Stimulated activated CD4-positive, alpha-beta T cell treated with anti-CD3 and anti-CD28 coated beads, Interleukin-12 subunit alpha, Interleukin-12 subunit beta, amount 100 ng/mL, for 24 hours (primary cell): ENCODE measurements at places on chromosomes 3 and 15.

GRCh38 chr3:149004622-149005021 is 13.3 kb downstream of the GYG1 start:
- DNase-seq: no peak

GRCh38 chr15:75215107-75216004 is 13.7 kb downstream of the C15orf39 start:
- no peak for DNase-seq

- no peak for DNase-seq
Observed at GRCh38 chr3:182490596-182491491, 302.5 kb upstream of the ATP11B start.

DNA sequence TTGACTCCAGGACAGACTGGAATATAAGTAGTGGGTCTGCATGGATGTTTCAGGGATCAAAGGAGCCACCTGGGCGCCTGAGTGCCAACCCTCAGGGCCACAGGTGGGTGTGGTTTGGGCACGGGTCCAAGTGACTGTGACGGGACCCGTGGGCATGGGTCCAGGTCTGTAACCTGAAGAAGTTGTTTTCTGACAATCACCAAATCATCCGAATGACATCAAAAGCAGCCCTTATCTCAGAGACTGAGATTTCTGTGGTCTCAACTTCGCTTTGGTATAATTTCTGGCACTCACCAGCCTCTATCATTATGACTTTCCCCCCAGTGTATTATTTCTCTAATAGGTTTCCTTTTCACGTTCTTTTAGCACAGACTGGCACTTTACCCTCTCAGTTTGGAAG is 24.4 kb downstream of the RLBP1 start:
- peak; percentile 33 for DNase-seq

- no peak for DNase-seq
Observed at GRCh38 chr3:168865022-168865551, 769.4 kb upstream of the GOLIM4 start.

DNA sequence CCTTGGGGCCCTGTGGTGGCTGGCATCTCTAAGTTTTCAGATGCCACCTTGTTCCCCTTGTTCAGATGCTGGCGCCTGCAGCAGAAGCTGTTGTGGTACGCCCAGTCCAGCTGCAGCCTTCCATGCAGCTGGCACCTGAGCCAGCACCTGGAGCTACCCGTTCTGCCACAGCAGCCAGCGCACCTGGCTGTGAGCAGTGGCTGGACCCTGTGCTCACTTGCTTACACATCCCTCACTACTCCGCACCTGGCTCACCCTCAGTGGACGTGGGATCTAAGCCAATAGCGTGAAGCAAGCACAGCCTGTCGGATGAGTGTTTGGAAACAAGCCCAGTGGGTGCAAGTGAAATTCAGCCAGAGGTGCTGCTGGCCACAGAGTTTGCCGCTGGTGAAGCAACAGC is 607.5 kb upstream of the BCHE start:
- DNase-seq: no peak

GRCh38 chr3:195908694-195909581 is 587 bp upstream of the TNK2 start:
- no peak for DNase-seq

GRCh38 chr3:12670365-12671119 is 6.6 kb upstream of the RAF1 start:
- DNase-seq: no peak

GRCh38 chr15:86743283-86743903 is 663.7 kb downstream of the AGBL1 start:
- DNase-seq: peak; percentile 11

DNA sequence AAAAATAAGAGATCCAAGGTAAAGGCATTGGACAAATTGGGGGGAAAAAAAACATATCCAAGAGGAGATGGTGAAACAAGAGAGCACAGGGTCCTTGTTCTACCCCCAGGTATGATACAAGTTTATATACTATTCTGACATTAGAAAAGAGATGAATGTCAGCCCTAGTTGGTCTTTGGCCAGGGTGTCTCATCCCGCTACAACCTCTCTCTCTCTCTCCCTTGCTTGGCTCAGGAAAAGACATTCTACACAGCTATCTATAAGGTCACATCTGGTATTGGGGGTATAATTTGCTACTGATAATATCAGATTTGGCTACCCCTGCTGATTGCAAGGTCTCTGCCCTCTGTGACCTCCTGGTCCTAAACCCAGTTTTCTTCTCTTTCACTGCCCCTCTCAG is 117.2 kb downstream of the GOLIM4 start:
- DNase-seq: no peak

- DNase-seq: no peak
Observed at GRCh38 chr3:43497905-43498365, 123.9 kb downstream of the ANO10 start.
